ENCODE measurements at places on chromosomes 6 and 20.

DNA sequence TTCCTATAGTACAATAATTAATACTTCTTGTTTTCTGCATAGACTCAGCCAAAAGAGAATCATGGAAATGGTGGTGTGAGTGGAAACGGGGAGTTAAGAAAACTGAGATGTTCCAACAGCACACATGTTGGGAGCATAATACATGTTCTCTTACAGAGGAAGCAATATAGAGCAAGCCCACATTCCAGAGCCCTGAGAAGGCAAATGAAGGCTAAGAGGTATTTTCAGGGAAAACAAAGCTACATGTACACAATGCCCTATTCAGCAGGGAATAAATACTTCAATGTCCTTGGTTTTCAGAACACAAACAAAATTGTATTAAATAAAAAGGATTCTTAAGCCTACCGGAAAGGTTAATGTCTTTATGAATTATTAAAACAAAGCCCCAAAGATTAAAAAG, 35.1 kb upstream of the SMIM8 start:
- DNase-seq, result no peak

GRCh38 chr20:38590676-38591473, 9.9 kb downstream of the ADIG start:
- no peak for DNase-seq

- DNase-seq, result no peak
These were observed 381.7 kb upstream of the POU3F2 start for GRCh38 chr6:98452685-98453084.

DNA sequence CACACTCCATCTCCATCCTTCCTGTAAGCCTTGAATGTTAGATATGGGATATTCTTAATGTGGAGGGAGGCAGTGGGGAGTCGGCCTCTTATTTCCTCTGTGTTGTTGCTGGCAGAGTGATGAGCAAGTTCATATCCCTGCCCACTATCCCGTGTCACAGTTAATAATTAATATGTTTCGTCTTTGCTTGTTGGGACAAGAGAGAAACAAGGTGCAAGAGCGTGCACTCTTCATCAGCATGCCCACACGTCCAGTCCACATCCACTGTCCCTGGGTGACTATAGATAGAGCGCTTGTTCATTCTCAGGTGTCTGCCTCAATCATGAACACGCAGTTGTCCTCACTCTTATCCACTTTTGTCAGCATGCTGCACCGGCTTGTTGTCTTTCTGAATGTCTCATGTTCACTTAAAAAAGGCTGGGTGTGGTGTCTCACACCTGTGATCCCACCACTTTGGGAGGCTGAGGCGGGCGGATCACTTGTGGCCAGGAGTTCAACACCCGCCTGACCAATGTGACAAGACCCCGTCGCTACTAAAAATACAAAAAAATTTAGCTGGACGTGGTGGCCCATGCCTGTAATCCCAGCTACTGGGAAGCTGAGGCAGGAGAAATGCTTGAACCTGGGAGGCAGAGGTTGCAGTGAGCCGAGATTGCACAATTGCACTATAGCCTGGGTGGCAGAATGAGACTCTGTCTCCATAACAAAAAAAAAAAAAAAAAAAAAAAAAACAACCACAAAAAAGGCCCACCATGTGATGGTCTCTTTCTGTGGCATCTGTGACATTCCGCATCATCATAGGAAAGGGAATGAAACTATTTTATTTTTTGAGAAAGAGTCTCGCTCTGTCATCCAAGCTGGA, 34.2 kb downstream of the PPP1R3G start:
- DNase-seq, result no peak

DNA sequence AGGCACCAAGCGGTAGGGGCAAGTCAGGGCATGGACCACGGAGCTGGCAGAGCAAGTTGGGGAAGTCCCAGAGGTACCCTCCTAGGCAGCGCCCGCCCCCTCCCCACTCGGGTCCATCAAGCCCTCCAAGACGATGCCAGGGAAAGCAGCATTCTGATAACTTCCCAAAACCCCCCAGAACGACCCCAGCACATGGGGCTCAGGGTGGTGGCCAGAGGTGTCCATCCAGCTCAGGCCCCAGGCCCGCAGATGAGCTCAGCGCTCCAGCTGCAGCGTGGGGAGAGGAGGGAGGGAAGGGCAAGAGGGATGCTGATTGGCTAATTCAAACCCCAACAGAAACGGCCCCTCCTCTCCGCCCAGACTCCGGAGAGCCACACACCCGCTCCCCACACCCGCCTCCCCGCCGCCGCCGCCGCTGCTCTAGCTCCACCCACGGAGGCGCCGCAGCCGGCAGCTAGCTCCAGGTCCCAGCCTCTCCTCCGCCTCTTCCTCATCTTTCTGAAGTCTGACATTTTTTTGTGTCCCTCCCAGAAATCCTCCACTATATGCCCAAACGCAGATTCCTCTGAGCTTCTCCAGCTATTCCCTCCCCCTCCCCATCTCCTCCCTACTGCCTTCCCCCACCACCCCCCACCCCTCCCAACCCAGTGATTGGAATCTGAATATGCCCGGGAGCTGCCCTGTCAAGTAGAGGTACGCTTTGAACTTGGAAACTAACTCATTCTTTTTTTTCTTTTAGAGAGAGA, 40.3 kb upstream of the TLDC2 start:
- DNase-seq, result peak; percentile 87

DNA sequence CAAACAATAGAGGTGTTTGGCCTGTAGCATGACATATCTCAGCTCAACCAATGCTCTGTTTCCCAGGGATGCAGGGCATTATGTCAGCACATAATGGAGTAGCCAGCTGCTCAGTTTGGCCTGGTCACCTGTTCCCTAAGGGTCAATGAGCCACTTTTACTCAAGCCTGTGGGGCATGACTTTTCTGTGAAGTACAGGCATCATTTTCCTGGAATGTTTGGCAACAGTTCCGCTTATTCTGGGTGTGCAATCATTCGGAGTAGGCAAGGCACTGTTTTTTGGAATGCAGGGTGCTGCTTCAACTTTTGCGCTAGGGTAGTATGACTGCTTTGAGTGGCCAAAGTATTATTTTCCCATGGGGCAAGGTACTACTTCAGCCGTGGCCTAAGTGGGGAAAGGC, 665.4 kb downstream of the EPHA7 start:
- no peak for DNase-seq

GRCh38 chr20:56809668-56810067, 180.6 kb downstream of the TFAP2C start:
- no peak for DNase-seq

- no peak for DNase-seq
These were observed 56.2 kb downstream of the AGPAT4 start for GRCh38 chr6:161217628-161218027.

GRCh38 chr6:35739645-35740524, 3.1 kb downstream of the ARMC12 start:
- no peak for DNase-seq

DNA sequence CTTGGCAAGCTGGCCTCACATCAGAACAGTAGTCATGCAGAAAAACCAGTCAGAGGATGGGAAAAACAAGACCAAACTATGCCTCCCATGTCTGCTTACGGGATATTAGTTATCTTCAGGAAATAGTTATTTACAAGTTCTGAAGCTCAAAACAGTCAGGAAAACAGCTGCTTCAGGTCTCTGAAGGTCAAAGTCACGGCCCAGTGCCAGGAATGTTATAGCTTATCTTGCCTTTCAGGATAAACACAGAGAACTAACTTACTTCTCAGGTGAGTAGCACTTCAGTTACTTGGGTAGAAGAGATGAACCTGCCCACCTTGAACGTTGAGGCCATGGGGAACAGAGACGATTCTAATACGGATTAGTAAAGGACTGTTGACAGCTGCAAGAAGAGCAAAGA, 310.7 kb downstream of the KIF16B start:
- no peak for DNase-seq

DNA sequence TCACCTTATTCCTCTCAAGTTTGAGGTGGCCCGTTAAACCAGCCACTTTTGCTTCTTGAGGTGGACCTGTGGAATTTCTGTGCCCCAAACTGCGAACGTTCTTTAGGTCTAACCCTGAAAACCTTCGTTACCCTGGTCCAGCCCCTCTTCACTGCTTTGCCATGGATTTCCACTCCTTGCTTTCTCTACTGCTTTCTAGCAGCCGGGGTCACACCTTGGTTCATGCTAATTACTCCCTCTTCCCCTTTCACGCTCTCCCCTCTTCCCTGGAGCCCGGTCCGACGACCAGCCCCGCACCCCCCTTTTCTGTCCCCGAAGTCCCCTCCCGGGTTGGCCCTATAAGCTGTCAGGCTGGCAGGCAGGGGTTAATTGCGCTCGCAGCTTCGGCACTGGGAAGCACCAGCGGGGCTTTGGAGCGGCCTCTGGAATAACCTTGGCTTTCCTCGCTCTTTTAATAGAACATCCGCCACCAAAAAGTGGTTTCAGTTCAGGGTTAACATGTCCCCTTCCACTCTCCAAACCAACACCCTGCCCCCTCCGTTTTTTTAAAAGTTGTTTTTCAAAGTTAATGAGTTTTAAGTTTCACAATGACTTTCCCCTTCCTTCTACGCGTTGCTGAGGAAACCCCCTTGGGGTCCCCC, 1.4 kb upstream of the HIVEP1 start:
- peak; percentile 70 for DNase-seq

- DNase-seq, result no peak
These were observed 554.4 kb downstream of the KIF16B start for GRCh38 chr20:16018881-16019280.

- DNase-seq, result no peak
These were observed 657.9 kb upstream of the HS3ST5 start for GRCh38 chr6:115000736-115001135.

DNA sequence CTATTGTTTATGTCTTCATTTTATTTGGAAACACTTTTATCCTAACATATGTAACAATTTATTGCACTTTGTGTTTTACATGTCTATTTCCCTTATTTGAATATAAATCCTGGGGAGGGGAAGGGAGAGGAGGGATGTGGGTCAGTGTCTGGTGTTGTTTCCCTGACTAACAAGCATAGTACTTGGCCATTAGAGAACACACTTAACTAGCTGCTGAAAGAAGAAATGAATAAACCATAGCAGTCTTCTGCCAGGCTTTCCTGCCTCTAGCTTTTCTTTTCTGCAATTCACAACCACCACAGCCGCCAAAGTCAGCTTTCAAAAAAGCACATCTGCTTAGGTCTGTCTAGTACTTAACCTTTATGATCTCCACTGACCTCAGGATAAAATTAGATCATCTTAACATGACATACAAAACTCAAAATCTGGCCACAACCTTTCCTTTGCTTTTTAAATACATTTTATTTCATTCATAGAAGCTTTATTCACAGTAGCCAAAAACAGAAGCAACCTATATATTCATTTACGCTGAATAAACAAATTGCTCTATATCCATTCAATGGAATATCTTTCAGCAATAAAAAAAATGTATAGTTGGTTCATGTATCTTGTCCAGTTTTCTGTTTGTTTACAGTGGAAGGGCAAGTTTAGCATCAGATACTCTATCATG, 16.3 kb downstream of the PDSS2 start:
- DNase-seq, result no peak

DNA sequence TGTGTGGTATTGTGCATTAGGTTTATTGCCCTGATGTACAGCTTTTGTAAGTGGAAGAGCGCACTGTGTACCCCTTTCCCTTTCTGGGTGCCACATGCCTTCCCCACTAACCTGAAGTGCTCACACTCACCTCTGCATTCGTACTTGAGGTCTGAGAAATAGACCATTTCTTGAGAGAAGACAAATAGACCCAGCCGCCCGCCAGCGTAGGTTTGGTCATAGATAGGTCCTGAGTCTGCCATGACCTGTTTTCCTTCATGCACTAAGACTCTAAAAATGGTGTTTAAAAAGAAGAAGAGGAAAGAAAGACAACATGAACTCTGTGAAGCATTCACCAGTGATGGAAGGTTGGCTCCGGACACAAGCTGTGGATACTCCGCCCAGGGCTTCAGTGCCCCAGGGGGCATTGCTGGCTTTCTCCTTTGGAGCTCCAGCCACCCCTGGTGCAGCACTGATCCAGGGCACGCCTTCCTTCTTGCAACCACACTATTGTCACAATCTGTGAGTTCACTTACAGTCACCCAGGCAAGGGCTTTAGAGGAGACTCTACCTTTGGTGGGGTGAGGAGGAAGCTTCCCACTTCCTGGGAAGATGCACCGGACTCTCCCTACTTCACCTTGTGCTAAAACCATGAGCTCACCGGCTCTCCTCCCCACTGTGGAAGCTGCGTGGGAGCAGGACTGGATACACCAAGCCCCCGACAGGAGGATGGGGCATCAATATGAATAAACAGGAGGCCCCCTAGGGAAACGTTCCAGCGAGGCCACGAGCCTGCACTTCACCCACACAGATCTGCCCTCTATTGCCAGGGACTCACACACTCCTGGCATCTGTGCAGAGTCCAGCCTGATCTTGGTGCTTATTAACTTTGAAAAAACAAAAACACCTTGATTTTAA, 33.3 kb downstream of the THBS2 start:
- no peak for DNase-seq

- no peak for DNase-seq
These were observed 140.2 kb upstream of the PHACTR1 start for GRCh38 chr6:12576389-12576788.

Measured in renal cortex interstitium (tissue), 15 donors.